ENCODE measurements at places on chromosomes 7 and 10.

DNA sequence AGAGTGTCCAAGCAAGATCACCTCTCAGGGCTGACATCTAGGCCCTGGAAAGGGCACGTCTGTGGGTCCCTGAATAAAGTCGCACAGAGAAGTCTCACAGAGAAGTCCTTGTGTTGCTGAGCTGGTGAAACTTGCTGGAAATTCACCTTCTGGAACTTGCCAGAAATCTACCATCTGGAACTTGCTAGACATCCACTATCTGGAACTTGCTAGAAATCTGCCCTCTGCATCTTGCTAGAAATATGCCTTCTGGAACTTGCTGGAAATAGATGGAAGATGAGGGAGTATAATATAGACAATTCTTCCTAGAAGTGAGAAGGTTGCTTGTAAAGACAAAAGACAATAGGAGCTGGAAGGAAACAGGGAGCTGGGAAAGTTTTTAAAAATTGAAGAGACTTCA lies 5.4 kb upstream of the TAX1BP1 start:
- DNase-seq = no peak

DNA sequence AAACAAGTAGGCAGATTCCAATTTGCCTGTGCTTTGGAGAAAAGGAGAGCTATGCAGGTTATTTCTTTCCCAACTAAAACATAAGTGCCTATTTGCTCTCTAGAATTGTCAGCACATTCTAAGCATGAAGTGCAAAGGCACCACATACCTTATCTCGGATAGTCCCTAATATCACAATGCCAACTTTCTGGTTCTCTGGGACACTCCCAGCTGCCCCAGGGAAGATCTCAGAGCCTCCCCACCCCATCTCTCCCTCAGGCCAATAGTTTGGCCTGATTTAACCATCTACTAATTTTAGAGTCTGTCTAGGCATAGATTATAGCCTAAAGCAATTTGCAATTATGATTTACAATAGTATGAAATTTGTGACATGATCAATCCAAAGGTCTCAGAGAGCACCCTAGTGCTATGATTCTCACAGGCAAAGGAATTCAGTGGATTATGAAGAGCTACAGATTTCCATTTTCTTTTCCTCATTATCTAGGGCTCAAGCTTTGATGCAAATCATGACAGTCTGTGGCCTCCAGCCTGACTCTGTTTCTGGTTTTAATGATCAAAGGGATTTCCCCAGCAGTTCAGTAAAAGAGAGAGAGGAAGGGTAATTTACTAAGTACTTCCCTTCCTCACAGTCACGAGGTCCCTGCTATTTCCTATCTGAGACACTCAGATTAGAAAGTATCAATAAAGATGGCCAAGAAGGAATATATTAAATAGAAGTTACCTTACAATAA lies 29.0 kb upstream of the IL6 start:
- no peak for DNase-seq

- no peak for DNase-seq
Observed at GRCh38 chr7:97630116-97630515, 101.8 kb upstream of the TAC1 start.

DNA sequence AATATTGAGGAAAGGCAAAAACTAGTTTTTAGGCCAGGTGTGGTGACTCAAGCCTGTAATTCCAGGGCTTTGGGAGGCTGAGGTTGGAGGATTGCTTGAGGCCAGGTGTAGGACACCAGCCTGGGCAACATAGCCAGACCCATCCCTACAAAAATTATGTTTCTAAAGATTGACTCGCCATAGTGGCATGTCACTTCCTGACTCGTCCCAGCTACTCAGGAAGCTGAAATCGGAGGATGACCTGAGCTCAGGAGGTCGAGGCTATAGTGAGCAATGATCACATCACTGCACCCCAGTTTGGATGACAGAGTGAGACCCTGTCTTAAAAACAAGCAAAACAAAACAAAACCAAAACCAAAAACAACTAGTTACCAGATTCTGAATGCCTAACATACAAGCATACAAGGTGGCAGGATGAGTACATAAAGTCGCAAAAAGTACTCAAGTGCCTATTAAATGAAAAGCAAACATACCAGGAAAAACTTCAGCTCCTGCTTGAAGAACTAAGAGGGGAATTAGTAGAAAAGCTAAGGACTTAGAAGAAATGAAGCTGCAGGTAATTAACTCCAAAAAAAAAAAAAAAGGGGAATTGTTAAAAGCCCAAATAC lies 14.1 kb downstream of the ZNF398 start:
- DNase-seq = no peak
